ENCODE measurements at places on chromosomes 6 and 20. TPM values are rescaled to one million over a fixed set of nuclear protein-coding genes. Genes with fewer than 3 reads are reported as not detected.

Gene IRF4
- not detected for total RNA-seq

Gene HTR1B
- not detected for total RNA-seq

DNA sequence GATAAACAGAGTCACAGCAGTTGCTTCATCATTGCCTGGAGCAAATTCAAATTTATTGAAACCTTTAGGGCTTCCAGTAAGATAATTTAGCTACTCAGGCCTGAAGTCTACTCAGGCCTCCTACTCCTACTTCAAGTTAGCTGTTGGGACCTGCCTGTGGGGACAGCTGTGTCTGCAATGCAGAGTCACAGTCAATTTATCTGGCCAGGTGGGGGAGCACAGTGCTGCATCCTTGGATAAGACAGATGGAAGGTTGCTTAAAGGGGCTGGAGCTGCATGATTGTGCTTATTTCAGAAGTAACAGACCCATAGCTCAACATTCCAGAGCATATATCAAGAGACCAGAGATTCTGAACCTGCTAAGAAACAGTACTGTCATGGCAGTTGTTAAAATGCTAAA lies 932.1 kb downstream of the QKI start:
- H3K4me1 ChIP-seq: no peaks in the 10 kb centered on the region
- no peak overlapping the region for H3K4me3 ChIP-seq
- H3K27me3 ChIP-seq: no peaks in the 10 kb centered on the region
- H3K27ac ChIP-seq: no peak overlapping the region
- no peak for DNase-seq

- H3K27me3 ChIP-seq: no peaks in the 10 kb centered on the region
- H3K4me3 ChIP-seq: no peak overlapping the region
- peak; percentile 71 for DNase-seq
- H3K27ac ChIP-seq: no peak overlapping the region
These were observed 365.8 kb upstream of the HSF2 start for GRCh38 chr6:122033564-122034181.

Gene NECAB3
- total RNA-seq: 89.2 TPM

GRCh38 chr6:148516217-148516616 lies 173.6 kb downstream of the SASH1 start:
- H3K4me1 ChIP-seq: peaks cover 39% of the 10 kb centered on the region
- H3K27ac ChIP-seq: no peak overlapping the region
- no peaks in the 10 kb centered on the region for H3K27me3 ChIP-seq
- H3K36me3 ChIP-seq: no peaks in the 10 kb centered on the region

DNA sequence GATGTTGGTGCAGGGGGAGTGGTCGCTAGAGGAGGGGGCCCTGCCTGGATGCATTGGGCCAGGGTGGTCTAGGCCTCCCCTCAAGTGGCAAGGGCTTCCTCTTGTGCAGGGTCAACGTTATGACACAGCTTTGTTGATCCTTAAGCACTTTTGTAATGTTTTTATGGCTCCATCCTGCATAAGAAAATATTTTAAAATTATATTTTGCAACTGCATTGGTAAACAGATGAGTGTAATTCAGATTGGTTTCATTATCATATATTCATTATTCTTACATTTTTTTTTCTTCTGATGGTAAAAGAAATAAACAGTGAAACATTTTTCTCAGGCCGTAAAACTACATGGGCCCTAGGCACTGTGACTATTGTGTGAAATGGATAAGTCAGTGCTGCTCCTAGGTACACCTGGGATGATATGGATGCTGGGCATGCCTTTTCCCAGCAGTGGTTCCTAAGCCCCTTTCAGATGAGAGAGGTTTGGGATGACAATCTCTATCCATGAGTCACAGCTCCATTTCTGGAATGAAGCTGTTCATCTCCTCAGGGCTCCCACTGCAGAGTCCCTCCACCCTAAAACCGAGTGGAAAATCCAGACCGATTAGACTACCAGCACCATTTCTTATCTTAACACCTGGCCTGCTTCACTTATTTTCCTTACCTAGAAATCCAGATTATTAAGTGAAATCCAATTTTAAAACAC lies 5.8 kb upstream of the SIM1 start:
- no peaks in the 10 kb centered on the region for H3K4me1 ChIP-seq
- H3K4me3 ChIP-seq: no peak overlapping the region
- H3K27me3 ChIP-seq: no peaks in the 10 kb centered on the region
- no peaks in the 10 kb centered on the region for H3K36me3 ChIP-seq
- no peak for DNase-seq

- H3K4me1 ChIP-seq: peaks cover 74% of the 10 kb centered on the region
- peak; percentile 64 for DNase-seq
- H3K4me3 ChIP-seq: no peak overlapping the region
- no peaks in the 10 kb centered on the region for H3K36me3 ChIP-seq
- H3K27ac ChIP-seq: peak overlapping the region; percentile 23
These were observed 174.7 kb downstream of the BACH2 start for GRCh38 chr6:90121982-90122381.

DNA sequence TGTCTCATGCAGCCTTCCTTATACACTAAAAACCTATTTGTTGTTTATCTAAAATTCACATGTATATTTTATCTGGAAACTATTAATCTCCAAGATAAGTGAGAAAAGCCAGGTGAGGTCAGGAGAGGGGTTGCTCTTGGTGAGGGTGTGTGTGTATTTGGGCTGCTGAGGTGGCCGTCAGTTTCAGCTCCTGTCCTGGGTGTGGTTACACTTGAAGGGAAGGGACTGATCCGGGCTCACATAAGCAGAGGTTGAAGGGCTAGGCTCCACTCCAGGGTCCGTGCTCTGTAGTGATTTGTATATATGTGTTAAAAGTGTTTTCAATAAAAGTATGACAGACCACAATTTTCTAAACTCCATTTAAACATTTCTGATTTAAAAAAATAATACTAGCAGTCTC lies 13.5 kb upstream of the SNAI1 start:
- no peaks in the 10 kb centered on the region for H3K4me1 ChIP-seq
- H3K27me3 ChIP-seq: no peaks in the 10 kb centered on the region
- DNase-seq: no peak
- H3K27ac ChIP-seq: no peak overlapping the region
- H3K4me3 ChIP-seq: no peak overlapping the region

Gene TMEM181
- 10.8 TPM for total RNA-seq

GRCh38 chr20:54368570-54368969 lies 106.8 kb upstream of the DOK5 start:
- H3K27ac ChIP-seq: no peak overlapping the region
- no peak overlapping the region for H3K4me3 ChIP-seq
- no peaks in the 10 kb centered on the region for H3K36me3 ChIP-seq

Gene IMPG1
- total RNA-seq: not detected

DNA sequence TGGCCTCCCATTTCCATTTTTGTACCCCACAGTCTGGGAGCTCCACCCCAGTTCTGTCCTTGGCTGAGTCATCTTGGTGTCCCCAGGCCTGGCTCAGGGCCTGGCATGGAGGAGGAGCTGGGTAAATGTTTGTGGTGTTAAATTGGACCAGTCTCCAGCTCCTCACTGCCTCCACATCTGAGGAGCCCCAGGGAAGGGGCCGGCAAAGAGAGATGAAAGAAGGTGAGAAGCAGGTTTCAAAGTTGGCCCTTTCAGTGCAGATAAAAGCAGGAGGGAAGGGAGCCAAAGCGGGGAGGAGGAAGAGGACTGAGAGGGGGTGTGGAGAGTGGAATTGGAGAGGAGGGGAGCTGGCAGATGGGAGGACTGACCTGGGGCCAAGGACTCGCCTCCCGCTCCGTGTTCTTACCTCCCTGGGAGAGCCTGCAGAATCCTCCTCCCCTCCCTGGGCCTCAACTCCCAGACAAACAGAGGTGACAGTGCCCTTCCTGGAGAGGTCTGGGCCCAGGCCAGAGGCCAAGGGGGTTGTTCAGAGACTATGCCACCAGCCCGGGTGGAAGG lies 89.0 kb downstream of the CD40 start:
- H3K27ac ChIP-seq: no peak overlapping the region
- no peaks in the 10 kb centered on the region for H3K36me3 ChIP-seq
- no peak for DNase-seq
- H3K4me1 ChIP-seq: no peaks in the 10 kb centered on the region

Gene GJA1
- not detected for total RNA-seq

- no peak overlapping the region for H3K4me3 ChIP-seq
- no peaks in the 10 kb centered on the region for H3K27me3 ChIP-seq
- H3K27ac ChIP-seq: no peak overlapping the region
- no peaks in the 10 kb centered on the region for H3K4me1 ChIP-seq
- DNase-seq: no peak
These were observed 61.6 kb upstream of the DSP start for GRCh38 chr6:7479801-7480266.

DNA sequence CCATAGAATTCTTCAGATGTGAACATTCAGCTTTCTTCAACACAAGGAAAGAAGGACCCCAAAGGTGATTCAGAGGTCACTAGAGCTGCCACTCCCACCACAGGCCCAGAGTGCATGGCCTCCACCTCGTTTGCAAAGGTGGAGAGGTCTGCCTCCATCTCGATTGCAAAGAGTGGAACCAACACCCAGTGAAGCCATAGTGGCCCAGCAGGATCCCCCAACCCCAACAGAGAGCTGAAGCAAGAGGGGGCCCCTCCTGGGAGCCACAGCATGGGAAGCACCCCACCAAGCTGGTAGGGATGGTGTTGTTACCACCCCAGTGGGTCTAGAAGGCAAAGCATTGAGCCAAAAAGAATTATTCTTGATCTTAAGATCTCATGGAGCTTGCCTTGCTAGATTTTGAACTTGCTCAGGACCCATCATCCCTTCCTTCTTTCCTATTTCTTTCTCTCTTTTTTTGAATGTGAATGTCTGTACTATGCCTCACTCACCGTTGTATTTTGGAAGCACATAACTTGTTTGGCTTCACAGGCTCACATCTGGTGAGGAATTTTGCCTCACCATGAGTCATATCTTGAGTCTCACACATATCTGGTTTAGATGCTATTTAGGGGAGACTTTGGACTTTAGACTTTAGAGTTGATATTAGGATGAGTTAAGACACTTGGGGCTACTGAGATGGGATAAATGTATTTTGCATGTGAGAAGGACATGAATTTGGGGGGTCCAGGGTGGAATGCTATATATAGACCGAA lies 119.2 kb downstream of the ANKRD60 start:
- no peak for DNase-seq
- H3K27me3 ChIP-seq: no peaks in the 10 kb centered on the region

DNA sequence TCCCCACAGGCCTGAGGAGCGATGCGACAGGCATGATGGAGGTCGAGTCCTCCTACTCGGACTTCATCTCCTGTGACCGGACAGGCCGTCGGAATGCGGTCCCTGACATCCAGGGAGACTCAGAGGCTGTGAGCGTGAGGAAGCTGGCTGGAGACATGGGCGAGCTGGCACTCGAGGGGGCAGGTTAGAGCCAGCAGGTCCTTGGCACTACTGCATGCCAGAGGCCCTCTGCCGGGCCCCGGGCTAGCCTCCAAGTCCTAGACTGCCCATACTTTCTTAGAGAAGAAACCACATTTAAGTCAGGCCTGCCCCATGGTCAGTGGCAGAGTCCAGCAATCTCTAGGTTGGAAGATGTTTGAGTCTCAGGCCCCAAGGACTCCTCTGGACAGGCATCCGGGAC lies 32.1 kb downstream of the PKIG start:
- no peaks in the 10 kb centered on the region for H3K27me3 ChIP-seq
- DNase-seq: no peak
- H3K36me3 ChIP-seq: peaks cover 47% of the 10 kb centered on the region

Gene FAXC
- total RNA-seq: not detected

Measured in Karpas-422 (cell line).